ENCODE measurements at places on chromosomes 5 and 9.

- peak; percentile 60 for DNase-seq
Measured at GRCh38 chr9:130936285-130937117, 2.5 kb downstream of the FIBCD1 start.

- no peak for DNase-seq
Measured at GRCh38 chr9:131676431-131676972, 63.4 kb downstream of the RAPGEF1 start.

- DNase-seq, result no peak
Measured at GRCh38 chr9:123478967-123479602, 123.1 kb downstream of the CRB2 start.

DNA sequence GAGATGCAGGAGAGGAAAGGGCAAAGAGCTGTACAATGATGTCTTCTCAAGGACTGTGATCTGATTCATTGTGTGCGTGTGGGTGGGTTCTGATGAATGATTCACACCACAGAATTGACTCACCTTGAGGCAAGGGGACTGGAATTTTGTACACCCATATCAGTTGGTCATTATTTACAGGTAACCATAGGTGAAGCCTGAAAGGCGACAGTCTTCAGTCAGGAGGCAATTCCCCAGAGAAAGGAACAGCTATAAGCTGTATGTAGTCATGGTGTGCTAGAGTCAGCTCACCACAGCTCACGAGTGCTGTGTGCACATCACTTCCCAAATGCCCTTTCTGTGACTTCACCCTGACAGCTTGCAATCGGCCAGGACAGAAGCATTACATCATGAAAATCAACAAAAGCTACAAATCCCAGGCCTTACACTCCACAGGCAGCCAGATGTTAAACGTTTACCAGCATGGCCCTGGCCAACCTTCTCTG, 87.6 kb upstream of the RPS23 start:
- peak; percentile 70 for DNase-seq

- DNase-seq, result no peak
Measured at GRCh38 chr9:14006386-14007187, 307.4 kb downstream of the NFIB start.

- no peak for DNase-seq
Measured at GRCh38 chr5:141857226-141857625, 21.0 kb downstream of the PCDH1 start.

GRCh38 chr5:104053353-104053649, 490.7 kb upstream of the NUDT12 start:
- no peak for DNase-seq

DNA sequence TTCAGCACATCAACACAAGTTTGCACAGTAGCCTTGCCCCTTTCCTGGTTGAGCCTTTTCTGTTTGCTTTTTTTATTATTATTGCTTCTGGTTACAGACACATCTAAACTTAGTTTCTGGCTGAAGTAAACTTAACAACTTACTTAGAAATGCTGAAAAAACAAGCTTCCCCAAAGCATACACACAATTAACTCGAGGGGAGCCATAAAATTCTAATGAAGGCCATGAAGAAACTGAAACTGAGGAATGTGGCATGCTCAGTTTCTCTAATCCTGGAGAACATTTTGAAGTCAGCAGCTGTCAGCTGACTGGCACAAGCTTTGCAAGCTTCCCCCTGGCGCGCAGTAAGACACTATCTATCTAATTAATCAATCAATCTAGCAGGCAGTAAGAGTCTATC, 3.7 kb downstream of the MYO10 start:
- no peak for DNase-seq

GRCh38 chr5:80479713-80480112, 8.2 kb upstream of the FAM151B start:
- no peak for DNase-seq

- DNase-seq, result no peak
Measured at GRCh38 chr5:29701600-29701999, 1491.9 kb upstream of the CDH6 start.

- no peak for DNase-seq
Measured at GRCh38 chr5:78823196-78823595, 161.9 kb downstream of the ARSB start.

- peak; percentile 96 for DNase-seq
Measured at GRCh38 chr9:107734256-107735013, 244.9 kb upstream of the KLF4 start.

- DNase-seq, result peak; percentile 79
Measured at GRCh38 chr9:114387680-114388356, at the start of gene AKNA. Gene AKNA, minus strand, starts transcription at chr9:114387982. Its CDS starts 6,649 bp downstream, at chr9:114381333.

DNA sequence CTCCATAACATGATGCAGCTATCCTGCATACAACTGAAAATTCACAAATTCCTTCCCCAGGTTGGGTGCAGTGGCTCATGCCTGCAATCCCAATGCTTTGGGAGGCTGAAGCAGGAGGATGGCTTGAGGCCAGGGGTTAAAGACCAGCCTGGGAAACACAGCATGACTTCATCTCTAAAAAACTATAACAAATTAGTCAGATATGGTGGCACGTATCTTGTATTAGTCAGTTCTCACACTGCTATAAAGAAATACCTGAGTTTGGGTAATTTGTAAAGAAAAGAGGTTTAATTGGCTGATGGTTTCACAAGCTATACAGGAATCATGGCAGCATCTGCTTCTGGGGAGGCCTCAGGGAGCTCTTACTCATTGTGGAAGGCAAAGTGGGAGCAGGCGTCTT, 56.4 kb upstream of the DAPK1 start:
- peak; percentile 12 for DNase-seq

DNA sequence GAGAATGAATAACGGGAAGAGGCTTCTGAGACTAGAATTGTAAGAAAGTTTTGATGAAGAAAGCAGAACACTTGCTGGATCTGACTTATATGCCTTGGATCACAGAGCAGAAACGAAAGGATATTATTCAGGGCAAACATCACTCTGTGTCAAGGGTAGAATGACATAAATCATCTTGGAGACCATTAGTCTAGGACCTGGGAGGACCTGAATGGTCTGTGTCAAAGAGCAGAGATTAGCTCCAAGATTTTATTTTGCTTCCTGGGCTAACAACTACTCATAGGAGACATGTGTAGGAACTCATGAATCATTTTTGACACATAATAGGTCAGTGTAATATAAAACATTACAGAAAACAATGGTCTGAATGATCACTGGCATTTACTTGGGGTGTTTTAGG, 417.9 kb downstream of the SLCO4C1 start:
- no peak for DNase-seq

- no peak for DNase-seq
Measured at GRCh38 chr9:125137200-125137599, 6.1 kb downstream of the SCAI start.

- DNase-seq, result peak; percentile 30
Measured at GRCh38 chr5:122775550-122776542, 966 bp downstream of the SNX2 start.

DNA sequence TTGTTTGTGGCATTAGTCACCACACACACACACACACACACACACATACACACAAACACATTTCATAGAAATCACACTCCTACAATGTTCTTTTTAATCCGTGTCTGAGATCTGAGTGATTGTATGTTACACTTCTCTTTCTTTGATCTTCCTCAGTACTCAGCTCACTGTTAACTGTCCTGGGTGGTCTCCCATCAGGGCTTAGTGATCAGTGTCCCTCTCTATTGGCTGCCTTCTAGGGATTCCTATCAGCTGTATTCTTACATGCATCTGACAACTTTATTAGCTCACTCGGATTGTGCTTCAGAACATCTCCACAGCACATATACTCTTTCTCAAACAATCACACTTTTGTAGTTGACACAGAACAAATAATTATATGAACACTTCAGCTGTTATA, 170.2 kb upstream of the POU5F2 start:
- DNase-seq, result no peak

DNA sequence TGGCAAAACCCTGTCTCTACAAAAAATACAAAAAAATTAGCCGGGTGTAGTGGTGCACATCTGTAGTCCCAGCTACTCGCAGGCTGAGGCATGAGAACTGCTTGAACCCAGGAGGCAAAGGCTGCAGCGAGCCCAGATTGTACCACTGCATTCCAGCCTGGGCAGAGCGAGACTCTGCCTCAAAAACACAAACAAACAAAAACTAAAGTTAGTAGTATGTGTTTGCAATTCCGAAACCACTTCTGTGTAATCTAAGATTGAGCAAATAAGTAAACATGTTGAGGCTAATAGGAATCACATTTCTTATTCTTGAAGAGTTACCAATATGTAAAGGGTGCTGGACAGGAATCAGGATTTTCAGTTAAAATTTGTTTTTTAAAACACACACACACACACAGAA, 70.0 kb upstream of the SUSD1 start:
- no peak for DNase-seq

- no peak for DNase-seq
Measured at GRCh38 chr9:2798423-2798822, 45.5 kb downstream of the PUM3 start.

DNA sequence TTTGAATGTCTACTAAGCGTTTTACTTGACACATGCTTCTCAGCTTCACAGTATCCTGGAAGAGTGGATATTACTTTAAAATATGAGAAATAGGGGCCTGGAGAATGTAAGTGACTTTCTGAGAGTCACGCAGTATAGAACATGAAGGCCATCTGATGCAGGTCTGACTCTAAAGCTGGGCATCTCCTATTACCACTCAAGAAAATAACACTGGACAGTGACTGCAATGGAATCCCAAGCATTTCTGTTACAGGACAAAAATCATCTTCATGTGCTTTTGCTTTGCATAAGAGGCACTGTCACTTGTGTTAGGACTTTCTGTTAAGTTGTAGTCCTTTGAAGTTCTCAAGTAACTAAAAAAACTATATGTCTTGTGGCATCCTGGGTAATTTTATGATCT, 335.5 kb downstream of the FBXL7 start:
- DNase-seq, result peak; percentile 7

DNA sequence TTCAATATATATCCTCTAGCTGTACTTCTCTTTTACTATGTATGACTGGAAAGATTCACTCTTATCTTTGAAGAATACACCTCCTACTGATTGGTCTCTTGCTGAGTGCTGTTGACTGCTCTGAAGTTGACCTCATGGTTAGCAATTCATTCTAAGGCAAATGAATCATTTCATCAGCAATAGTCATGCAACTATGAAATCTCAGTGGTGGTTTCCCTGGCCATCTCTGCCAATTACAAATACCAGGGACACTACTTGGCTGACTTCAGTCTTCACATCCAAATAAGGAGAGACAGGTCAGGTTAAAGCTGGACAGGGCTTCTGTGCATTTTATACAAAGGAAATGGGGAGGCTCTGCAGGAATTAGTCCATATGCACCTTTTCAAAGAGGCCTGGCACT, 333.5 kb upstream of the ACTBL2 start:
- DNase-seq, result peak; percentile 96

DNA sequence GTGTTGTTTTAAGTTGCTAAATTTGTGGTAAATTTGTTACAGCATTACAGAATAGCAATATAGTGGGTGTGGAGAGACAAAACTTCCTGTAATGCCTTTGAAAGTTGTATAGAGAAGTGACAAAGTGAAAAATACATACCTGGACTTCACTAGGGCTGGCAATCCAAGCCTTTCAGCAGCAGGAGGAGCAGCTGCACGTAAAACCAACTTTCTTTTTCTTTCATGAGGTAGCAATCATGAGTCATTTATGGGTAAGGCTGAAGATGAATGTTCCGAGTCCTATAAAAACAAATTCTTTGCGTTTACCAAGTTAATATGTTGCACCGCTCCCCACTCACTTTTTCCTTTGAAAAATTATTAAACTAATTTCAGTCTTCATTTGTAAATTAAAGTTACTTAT, 1138.2 kb downstream of the TAF11L14 start:
- peak; percentile 2 for DNase-seq

DNA sequence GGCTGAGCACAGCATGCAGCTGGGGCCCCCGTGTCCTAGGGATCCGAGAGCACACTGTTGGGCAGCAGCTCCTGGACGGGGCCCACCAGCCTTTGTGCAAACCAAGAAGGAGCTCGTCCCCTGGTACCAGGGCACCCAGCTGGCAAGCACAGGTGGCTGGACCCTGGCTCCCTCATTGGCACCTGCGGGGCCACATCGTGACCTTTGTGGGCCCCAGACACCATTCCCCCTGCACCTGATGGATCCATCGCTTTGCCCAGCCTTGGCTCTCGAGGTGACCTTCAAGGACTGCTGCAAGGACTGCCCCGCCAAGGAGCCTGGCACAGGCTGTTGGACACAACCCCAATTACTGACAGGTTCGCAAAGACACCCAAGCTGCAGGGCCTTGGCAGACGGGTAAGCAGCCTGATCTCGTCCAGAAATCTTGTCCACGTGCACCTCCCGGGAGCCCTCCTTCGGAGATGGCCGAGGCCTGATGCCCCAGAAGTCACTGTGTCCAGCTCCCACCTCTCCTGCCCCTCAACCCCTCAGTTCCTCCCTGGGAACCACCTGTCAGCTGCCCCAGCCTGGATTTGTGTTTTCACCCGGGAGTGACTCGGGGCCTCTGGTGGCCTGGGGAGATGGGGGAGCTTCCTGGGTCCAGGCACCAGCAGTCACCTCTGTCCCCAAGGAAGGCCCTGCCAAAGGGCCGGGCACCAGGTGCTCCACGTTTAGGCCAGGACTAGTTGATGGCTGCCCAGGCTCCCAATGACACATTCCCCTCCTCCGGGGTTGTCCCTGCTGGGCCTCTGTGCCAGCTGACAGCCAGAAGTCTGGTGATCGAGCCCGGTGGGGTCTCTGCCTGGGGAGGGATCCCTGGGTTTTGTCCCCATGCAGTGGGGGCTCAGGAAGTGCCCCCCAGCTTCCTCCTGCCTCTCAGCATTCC, 137.1 kb upstream of the PPP1R26 start:
- no peak for DNase-seq

- peak; percentile 64 for DNase-seq
Measured at GRCh38 chr9:122498883-122499288, 11.7 kb upstream of the OR1J2 start.

DNA sequence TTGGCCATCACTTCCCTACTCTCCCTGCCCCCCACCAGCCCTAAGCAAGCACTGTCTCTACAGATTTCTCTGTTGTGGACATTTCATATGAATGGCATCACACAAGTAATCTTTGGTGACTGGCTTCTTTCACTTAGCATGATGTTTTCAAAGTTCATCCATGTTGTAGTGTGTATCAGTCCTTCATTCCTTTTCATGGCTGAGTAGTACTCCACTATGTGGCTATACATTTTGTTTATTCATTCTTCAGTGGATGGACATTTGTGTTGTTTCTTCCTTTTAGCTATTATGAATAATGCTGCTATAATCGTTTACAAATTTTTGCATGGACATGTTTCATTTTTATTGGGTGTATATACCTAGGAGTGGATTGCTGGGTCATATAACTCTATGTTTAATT, 84.1 kb downstream of the DAP start:
- no peak for DNase-seq

GRCh38 chr5:30040488-30041118, 1152.9 kb upstream of the CDH6 start:
- peak; percentile 77 for DNase-seq

GRCh38 chr5:132826424-132827082, 3.9 kb downstream of the SHROOM1 start:
- DNase-seq, result no peak

GRCh38 chr5:149261246-149261645, 10.4 kb upstream of the AFAP1L1 start:
- no peak for DNase-seq

GRCh38 chr5:61386045-61386800, 54.2 kb downstream of the ZSWIM6 start:
- DNase-seq, result no peak

- no peak for DNase-seq
Measured at GRCh38 chr5:174426388-174426787, 298.0 kb upstream of the MSX2 start.

All from fibroblast of pulmonary artery (primary cell).